ENCODE measurements at places on chromosomes 7 and 10.

- no peak for DNase-seq
These were observed 129.6 kb downstream of the DOCK1 start for GRCh38 chr10:127034790-127035189.

DNA sequence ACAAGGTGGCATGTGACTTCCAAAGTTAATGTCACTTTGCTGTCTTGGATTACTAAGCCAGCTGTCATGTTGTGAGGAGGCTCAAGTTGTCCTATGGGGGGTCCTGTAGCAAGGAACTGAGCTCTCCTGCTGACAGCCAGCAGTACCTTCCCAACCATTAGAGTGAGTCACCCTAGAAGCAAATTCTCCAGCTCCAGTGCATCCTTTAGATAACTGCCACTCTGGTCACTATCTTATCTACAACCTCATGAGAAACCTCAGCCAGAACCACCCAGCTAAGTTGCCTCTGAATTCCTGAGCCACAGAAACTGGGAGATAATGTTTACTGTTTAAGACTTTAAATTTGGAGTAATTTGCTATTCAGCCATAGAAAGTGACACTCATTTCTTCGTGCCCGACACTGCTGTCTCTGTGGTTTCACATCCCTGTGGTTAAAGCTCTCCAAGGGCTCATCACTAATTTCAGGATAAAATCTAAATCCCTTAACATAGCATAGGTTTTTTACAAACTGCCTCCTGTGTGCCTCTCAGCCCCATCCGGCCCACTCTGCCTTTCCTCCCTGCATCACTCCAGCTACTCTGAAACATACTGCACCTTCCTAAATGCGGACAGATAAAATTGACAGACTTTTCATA lies 83.5 kb downstream of the PRR15 start:
- DNase-seq = no peak

DNA sequence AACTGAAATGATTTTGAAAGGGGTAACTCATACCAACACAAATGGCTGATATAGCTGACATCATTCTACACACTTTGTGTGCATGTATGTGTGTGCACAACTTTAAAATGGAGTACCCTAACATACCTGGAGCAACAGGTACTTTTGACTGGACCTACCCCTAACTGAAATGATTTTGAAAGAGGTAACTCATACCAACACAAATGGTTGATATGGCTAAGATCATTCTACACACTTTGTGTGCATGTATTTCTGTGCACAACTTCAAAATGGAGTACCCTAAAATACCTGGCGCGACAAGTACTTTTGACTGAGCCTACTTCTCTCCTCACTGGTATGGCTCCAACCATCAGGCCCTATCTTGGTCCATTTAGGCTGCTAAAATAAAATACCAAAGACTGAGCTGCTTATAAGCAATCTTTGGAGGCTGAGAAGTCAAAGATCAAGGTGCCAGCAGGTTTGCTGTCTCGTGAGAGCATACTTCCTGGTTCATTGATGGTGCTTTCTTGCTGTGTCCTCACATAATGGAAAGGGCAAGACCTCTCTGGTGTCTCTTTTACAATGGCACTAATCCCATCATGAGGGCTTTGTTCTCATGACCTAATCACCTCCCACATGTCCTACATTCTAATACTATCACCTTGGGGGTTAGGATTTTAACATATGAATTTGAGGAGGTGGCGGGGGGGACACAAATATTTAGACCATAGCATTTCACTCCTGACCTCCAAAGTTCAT lies 173.3 kb downstream of the CFTR start:
- DNase-seq = no peak

DNA sequence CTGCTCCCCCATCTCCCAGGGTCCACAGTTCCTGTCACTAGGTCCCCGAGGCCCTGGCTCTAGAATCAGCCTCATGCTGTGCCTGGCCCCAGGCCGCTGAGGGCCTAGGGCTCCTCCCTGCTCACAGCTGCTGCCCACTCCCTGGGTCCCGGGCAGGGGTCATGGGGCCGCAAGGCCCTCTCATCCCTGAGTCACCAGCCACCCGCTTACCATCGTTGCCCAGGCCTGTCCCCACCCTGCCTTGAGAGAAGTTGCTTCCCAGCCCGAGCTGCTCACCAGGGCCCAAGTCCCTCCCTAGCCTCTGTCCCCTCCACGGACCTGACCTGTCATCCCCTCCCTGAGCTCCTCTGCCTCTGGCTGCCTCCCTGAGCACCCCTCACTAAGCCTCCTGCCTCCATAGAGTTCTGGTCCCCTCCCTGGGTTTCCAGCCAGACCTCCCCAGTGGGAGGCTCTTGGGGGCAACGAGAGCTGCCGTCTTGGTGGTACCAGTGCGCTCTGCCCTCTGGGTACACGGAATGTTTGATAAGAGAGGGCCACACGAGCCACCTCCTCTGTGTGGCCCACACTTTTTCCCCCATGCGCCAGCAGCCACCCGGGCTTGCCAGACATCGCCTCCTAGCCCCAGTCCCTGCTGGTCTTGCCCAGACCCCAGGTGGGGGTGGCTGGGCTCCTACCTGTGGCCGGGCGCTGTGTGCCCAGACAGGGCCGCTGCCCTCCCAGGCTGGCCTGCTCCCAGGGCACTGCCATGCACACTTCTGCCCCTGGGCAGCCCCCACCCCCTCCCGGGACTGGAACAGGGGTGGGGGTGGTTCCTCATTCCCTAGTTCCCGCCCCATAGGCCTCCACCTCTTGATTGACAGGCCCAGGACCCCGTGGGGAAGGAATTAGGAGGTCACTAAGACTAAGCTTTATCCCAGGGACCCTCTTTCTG lies 21.3 kb downstream of the MLXIPL start:
- no peak for DNase-seq

DNA sequence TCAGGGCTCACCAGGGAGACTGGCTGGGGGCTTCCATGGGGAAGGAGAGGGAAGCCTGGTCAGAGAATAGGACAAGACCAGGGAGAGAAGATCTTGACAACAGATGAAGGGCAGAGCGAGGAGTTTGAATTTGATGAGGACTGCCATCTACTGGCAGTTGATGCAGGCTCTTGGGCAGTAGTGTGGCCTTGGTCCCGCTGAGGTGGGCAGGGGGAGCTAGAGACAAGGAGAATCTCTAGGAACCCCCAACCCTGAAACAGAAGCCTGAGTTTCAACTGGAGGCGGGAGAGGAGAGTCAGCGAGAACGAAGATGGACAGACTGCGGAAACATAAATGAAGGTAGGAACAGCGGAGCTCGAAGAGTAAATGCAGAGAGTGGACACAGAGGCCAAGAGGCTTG lies 81.0 kb downstream of the PPP1R3C start:
- peak; percentile 9 for DNase-seq

DNA sequence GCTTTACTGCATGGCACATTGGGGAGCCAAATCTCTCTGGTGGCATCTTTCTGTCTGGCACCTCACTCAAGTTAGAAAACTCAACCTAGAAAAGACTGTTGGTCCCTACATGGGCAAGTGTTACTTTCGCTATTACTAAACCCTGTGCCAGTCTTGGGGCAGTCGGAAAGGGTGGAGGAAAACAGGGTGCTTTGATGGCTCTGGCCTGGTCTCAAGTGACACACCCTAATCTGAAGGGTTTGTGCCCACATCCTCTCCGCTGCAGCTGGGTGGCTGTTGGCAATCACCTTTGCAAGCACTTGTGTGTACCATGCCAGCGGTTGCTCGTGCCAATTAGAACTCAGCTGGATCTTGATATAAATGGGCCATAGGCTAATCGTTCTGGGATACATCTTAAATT lies 159.8 kb upstream of the ITGB1 start:
- DNase-seq = no peak

GRCh38 chr10:27618906-27619305 lies 114.8 kb downstream of the RAB18 start:
- no peak for DNase-seq

GRCh38 chr10:125153703-125154490 lies 6.5 kb downstream of the CTBP2 start:
- DNase-seq = no peak

DNA sequence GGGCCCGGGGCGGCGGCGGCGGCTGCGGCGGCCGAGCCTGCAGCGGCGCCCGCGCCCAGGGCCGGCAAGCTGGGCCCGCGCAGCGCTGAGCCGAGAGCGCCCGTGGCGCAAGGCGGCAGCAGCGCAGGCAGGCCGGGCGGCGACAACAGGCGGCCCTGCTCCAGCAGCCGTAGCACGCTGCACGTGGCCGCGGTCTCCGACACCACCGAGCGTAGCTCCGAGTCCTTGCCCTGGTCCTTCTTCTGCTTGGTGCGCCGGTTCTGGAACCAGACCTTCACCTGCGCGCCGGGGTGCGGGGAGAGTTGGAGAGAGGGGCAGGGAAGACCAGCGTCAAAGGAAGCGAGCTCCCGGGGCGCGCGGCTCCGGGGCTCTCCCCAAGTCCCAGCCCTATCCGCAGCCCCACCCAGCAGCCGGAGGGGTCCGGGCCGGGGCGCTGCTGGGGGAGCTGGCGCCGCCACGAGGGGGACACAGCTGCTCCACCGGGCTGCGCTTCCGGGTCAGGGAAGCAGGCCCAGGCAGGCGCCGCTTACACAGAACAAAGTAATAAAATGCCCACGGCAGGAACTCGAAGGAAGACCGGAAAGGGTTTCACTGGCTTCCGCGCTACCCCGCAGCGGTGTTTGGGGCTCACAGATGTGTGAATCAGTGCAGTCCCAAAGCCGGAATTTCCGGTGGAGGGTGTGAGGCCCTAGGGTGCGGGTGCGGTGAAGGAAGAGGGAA lies 3.6 kb downstream of the VAX1 start:
- DNase-seq = no peak

- DNase-seq = no peak
These were observed 1061.3 kb upstream of the LRRTM3 start for GRCh38 chr10:65864529-65864928.

GRCh38 chr7:1752771-1753563 lies 82.9 kb downstream of the ELFN1 start:
- DNase-seq = no peak

- DNase-seq = no peak
These were observed 109.9 kb downstream of the HERPUD2 start for GRCh38 chr7:35584990-35585389.

DNA sequence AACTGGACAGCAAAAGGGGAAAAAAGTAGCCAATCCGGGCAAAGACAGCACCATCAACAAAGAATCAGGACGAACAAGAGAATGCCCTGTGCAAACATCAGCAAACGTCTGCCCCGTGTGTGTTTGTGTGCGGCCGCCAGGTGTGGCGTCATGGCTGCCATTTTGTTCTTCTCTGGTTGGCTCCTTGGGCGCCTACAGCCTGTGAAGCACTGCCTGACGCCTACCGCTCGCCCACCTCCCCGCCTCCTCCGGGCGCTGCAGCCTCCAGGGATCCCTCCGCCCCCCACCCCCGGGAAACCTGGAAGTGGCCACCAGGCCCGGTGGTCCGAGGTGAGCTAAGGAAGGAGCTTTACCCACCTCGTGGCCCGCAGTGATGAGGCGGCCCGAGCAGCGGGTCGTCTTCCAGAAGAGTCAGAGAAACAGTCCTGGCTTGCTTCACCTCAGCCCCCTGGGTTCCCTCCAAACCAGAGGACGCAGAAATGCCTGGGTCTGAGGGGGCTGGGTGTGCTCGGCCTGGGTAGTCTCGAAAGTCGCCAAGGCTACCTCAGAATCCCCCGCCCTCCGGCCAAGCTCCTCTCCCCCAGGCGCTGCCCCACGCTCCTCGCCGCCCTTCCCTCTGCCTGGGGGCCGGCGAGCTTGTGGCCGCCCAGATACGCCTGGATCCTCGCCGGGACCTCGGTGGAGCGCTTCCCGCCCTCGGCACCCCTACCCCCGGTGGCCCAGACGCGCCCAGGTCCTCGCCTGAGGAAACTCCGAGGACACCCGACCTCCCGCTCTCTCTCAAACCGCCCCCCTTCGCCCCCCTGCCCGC lies 61.8 kb upstream of the IL6 start:
- no peak for DNase-seq

- DNase-seq = no peak
These were observed 78.7 kb upstream of the MKLN1 start for GRCh38 chr7:131249003-131249402.

DNA sequence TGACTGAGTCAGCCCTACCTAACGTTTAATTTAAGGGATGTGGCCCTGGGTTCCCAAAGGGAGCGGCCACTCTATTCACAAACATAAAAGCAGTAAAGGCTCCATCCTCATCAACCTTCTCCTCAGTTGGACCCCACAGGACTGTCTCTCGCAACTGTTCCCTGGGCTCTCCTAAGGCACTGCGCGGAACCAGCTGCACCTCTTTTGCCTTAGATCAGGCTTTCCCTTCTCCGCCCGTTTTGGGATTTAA lies 689 bp upstream of the GTPBP4 start:
- no peak for DNase-seq

- DNase-seq = no peak
These were observed 69.2 kb downstream of the SDK1 start for GRCh38 chr7:3370068-3370830.

GRCh38 chr10:80536361-80536835 lies 1.3 kb upstream of the SH2D4B start:
- no peak for DNase-seq

- DNase-seq = no peak
These were observed 349.1 kb upstream of the TPK1 start for GRCh38 chr7:145184956-145185355.

- no peak for DNase-seq
These were observed 877.6 kb upstream of the AUTS2 start for GRCh38 chr7:68720697-68721096.

DNA sequence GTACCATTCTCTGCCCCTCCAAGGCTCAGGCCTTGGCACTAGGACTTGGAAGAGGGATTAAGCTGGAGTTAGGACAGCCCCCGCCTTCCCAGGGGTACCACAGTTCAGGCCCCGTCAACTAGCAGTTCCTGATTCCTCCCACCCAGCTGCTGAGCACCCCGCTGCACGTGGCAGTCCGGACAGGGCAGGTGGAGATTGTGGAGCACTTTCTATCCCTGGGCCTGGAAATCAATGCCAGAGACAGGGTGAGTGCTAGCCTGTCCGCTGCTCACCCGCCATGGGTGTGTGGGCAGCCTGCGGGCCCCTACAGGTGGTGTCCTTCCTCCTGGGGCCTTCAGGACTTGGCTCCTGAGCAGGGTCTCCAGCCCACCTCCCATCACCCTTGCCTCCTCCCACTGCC lies 2.0 kb upstream of the HOGA1 start:
- no peak for DNase-seq

DNA sequence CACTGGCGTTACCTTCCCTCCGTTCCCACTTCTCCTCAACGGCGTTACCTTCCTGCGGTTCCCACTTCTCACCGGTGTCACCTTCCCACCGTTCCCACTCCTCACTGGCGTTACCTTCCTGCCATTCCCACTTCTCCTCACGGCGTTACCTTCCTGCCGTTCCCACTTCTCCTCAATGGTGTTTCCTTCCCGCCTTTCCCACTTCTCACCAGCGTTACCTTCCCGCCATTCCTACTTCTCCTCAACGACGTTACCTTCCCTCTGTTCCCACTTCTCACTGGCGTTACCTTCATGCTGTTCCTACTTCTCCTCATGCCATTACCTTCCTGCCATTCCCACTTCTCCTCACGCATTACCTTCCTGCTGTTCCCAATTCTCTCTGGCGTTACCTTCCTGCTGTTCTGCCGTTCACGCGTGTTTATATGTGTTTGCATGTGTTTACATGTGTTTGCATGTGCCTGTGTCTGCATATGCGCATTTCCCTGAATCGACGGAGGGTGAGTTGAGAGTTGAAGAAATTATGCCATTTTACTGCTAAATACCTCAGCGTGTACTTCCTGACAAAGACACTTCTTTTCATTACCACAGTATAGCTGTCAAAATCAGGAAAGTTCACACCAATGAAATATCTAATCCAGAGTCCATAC lies 23.2 kb upstream of the CFAP46 start:
- DNase-seq = no peak

GRCh38 chr7:54782314-54782713 lies 23.3 kb upstream of the SEC61G start:
- DNase-seq = no peak

All from GDM1 (cell line).